Tibial nerve (tissue), 4 donors: ENCODE measurements at places on chromosomes 2 and 18. TPM values are rescaled to one million over a fixed set of nuclear protein-coding genes. Genes with fewer than 3 reads are reported as not detected.

DNA sequence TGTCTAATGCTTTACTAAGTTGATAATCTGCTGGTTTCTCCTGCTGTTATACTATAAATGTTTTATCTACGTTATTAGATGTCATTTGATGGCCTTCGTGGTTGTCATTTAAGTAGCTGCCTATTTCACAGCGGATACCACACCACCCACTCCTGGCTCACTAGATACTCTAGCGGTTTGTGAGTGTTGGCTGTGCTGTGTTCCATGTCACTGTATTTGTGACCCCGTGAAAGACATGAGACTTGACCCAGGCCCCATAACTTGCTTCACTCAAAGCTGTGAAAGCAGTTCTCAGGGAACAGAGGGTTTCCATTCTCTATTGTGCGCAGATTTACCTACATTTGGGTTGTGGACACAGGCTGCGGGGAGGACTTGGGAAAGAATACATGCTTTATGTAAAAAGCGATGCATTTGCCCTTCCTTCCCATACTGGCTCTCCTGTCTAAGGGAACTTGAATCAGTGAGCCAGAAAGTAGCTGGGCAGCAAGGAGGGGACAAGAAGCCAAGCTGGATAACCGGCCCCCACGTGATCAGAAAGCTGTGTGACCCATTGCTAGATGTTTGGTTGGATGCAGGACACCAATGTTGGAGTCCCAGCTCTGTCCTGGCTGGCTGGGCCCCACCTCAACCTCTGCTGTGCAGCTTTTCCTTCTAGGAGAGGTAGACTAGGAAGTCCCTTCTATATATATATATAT, 52.2 kb downstream of the PLB1 start:
- H3K36me3 ChIP-seq: no peaks in the 10 kb centered on the region
- H3K27ac ChIP-seq: no peak overlapping the region
- no peak overlapping the region for H3K4me3 ChIP-seq

Gene PROKR1
- total RNA-seq: not detected

GRCh38 chr18:54161267-54161666, 63.2 kb downstream of the MBD2 start:
- no peaks in the 10 kb centered on the region for H3K36me3 ChIP-seq
- H3K27ac ChIP-seq: no peak overlapping the region
- no peaks in the 10 kb centered on the region for H3K4me1 ChIP-seq
- H3K4me3 ChIP-seq: no peak overlapping the region

Gene CLIP4
- 89.2 TPM for total RNA-seq

DNA sequence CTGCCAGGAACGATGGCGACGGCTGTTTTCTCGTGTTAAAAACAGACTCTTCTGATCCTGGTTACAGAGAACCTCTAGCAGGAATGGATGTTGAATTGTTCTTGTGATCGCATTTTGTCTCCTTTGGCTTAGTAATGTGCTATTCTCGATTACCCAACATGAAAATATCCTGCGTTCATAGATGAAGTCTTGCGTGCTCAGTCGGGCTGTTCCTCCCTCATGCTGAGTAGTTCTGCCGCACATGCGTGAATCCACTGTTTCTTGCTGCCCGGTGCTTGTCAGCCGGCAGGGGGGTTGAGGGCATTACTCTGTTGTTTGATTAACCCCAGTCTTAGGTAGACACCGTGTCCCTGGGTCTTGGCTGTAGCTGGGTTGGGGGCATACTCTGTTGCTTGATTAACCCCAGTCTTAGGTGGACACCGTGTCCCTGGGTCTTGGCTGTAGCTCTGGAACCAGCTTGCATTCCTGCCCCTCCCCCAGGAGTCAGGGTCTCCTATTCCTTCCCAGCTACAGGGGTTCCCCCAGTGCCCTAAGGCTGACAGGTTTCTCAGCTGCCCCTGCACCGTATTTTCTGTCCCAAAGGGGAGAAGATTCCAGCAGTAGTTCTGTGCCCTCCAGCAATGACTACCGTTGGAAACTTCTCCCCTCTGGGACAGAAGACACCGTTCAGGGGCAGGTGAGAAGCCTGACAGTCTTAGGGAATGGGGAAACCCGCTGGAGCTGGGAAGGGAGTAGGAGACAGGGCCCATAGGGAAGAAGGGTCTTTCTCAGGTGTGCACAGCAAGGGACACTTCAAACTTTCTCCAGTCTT, 22.1 kb upstream of the ASB1 start:
- H3K27me3 ChIP-seq: no peaks in the 10 kb centered on the region
- peaks cover 10% of the 10 kb centered on the region for H3K4me1 ChIP-seq
- no peak overlapping the region for H3K27ac ChIP-seq
- no peak for DNase-seq

Gene HIBCH
- 15.6 TPM for total RNA-seq

DNA sequence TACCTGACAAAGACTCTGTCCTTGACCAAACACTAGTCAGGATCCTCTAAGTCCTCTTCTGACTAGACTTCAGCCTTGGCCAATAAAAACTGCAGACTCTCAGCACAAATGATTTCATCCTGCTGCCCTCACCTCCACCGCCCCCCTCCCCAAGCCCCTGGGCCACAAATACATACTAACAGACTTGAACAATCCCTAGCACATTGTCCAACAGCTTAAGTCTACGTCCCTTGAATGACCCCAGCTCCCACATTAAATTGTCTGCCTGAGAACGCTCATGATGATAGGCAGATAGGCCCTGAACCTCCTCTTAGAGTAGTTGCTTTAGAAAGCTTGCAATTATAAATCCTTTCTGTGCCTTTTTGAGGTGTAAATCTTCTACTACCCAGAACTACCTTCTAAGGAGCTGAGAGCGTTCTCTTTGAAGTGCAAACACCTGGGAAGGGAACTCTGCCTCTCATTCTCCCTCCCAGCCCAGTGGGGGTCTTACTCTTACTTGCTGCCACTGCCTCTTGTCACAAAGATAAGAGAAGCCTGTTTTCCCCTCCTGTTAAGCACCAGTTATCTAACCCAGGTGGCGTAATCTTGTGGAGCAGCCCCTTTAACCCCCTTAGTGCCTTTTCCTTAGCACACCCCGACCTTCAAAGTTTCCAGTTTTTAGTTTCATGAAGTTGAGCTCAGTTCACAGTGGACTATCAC, 1225.6 kb downstream of the LRP1B start:
- no peaks in the 10 kb centered on the region for H3K4me1 ChIP-seq
- H3K36me3 ChIP-seq: no peaks in the 10 kb centered on the region
- no peak overlapping the region for H3K27ac ChIP-seq
- H3K27me3 ChIP-seq: no peaks in the 10 kb centered on the region
- no peak for DNase-seq

DNA sequence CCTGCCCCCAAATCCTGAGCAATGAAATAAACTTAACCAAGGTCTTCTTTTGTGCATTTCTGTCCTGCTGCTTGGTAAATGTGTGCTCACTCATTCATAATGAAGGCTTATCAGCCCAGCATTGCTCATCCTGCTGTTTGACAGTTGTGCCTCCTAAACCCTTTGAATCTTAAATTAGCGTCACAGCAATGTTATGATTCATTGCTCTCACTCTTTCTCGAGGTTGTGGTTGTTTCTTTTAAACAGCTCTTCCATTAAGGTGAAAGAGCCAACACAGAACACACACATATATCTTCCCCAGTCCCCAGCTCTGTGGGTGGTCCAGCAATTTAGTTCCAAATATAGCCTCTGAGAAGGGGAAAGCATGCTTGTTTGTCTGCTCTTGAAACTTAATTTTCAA, 84.0 kb downstream of the EVA1A start:
- no peak for DNase-seq
- no peak overlapping the region for H3K27ac ChIP-seq
- H3K4me3 ChIP-seq: no peak overlapping the region
- H3K36me3 ChIP-seq: no peaks in the 10 kb centered on the region
- H3K4me1 ChIP-seq: no peaks in the 10 kb centered on the region

- no peak overlapping the region for H3K4me3 ChIP-seq
- H3K4me1 ChIP-seq: no peaks in the 10 kb centered on the region
- H3K36me3 ChIP-seq: no peaks in the 10 kb centered on the region
- no peaks in the 10 kb centered on the region for H3K27me3 ChIP-seq
- no peak overlapping the region for H3K27ac ChIP-seq
- DNase-seq: no peak
These were observed 326.4 kb downstream of the NR4A2 start for GRCh38 chr2:156005999-156006712.

DNA sequence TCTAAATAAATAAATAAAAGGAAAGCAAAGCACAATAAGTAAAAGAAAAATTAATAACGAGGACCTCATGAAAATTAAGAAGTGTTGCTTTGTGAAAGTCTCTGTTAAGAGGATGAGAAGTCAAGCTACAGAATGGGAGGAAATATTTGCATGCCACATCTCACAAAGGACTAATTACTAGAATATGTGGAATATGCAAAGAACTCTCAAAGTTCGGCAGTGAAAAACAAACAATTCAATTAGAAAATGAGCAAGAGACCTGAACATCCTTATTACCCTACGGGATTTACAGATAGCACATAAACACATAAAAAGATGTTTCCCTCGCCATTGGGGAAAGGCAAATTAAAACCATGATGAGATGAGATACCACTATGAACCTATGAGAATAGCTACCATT, 23.3 kb downstream of the CYP26B1 start:
- no peaks in the 10 kb centered on the region for H3K27me3 ChIP-seq
- no peaks in the 10 kb centered on the region for H3K4me1 ChIP-seq
- DNase-seq: no peak
- no peak overlapping the region for H3K4me3 ChIP-seq
- H3K27ac ChIP-seq: no peak overlapping the region
- H3K36me3 ChIP-seq: no peaks in the 10 kb centered on the region

- no peak overlapping the region for H3K27ac ChIP-seq
- no peak overlapping the region for H3K4me3 ChIP-seq
- H3K27me3 ChIP-seq: no peaks in the 10 kb centered on the region
These were observed 484.5 kb upstream of the ZNF804A start for GRCh38 chr2:184113696-184114403.

DNA sequence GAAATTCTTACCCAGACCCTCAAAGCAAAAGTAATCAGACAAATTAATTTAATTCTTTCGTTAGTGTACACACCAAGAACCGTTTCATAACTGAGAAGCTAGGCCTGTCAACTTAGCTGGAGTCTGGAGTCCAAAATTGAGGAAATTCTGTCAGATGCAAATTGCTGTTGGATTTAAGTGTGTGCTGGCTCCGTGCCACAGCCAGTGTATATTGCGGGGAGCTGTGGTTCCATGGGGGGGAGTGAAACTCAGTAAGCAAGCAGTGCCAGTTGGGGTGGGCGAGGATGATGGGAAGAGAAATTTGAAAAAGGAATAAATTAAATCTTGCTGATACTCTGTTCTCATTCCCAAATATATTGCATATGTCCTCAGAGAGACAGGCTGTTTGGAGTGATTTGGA, 4.0 kb downstream of the ARPC2 start:
- H3K27ac ChIP-seq: no peak overlapping the region
- peaks cover 67% of the 10 kb centered on the region for H3K4me1 ChIP-seq
- no peak for DNase-seq
- H3K4me3 ChIP-seq: no peak overlapping the region
- no peaks in the 10 kb centered on the region for H3K27me3 ChIP-seq

DNA sequence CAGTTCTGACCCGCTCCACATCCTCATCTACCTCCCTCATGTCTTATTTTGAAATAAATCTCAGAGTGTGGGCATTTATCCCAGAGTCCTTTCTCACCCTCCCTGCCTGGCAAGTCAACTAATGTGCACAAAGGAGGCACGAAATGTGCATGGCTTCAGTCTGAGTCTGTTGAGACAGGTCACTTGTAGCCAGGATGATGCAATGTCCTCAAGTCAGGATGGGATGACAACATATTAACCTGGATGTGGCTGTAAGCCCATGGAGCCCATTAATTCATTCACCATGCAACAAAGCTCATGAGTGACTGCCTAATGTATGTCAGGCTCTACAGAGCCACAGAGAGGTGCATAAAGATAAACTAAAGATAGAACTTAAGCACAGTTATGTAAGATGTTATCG, 34.5 kb downstream of the KCNG3 start:
- no peak overlapping the region for H3K4me3 ChIP-seq
- no peaks in the 10 kb centered on the region for H3K36me3 ChIP-seq
- H3K4me1 ChIP-seq: no peaks in the 10 kb centered on the region
- H3K27ac ChIP-seq: no peak overlapping the region

GRCh38 chr2:197673106-197673505, 2.3 kb downstream of the RFTN2 start:
- DNase-seq: no peak
- no peaks in the 10 kb centered on the region for H3K27me3 ChIP-seq
- H3K36me3 ChIP-seq: no peaks in the 10 kb centered on the region
- H3K27ac ChIP-seq: peak overlapping the region; percentile 49
- peak overlapping the region; percentile 28 for H3K4me3 ChIP-seq

Gene EVX2
- not detected for total RNA-seq

DNA sequence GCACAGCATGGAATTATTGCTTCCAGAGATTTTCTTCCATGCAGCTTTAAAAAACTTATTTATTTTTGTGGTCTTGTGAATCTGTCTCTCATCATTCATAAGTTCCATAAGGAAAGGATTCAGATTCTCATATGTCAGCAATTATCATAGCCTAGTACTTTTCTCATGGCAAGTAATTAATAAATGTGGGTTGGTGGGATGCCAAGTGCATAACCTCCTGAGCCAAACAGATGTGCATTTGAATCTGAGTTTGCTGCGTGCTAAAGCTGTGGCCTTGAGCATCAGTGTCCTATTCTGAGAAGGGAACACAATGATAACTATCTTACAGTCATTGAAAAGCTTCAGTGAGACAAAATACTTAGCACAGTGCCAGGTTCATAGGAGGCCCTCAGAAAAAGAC, 331.9 kb downstream of the PDE11A start:
- no peak overlapping the region for H3K27ac ChIP-seq
- no peak for DNase-seq
- no peaks in the 10 kb centered on the region for H3K4me1 ChIP-seq
- no peak overlapping the region for H3K4me3 ChIP-seq
- H3K27me3 ChIP-seq: no peaks in the 10 kb centered on the region

GRCh38 chr2:106338043-106338442, 130.2 kb downstream of the RGPD3 start:
- H3K27ac ChIP-seq: no peak overlapping the region
- H3K36me3 ChIP-seq: no peaks in the 10 kb centered on the region
- H3K27me3 ChIP-seq: no peaks in the 10 kb centered on the region
- DNase-seq: no peak
- no peak overlapping the region for H3K4me3 ChIP-seq

Gene CYRIA
- total RNA-seq: 4.8 TPM

GRCh38 chr2:71749671-71750101, 296.3 kb downstream of the DYSF start:
- no peaks in the 10 kb centered on the region for H3K27me3 ChIP-seq
- no peak for DNase-seq

DNA sequence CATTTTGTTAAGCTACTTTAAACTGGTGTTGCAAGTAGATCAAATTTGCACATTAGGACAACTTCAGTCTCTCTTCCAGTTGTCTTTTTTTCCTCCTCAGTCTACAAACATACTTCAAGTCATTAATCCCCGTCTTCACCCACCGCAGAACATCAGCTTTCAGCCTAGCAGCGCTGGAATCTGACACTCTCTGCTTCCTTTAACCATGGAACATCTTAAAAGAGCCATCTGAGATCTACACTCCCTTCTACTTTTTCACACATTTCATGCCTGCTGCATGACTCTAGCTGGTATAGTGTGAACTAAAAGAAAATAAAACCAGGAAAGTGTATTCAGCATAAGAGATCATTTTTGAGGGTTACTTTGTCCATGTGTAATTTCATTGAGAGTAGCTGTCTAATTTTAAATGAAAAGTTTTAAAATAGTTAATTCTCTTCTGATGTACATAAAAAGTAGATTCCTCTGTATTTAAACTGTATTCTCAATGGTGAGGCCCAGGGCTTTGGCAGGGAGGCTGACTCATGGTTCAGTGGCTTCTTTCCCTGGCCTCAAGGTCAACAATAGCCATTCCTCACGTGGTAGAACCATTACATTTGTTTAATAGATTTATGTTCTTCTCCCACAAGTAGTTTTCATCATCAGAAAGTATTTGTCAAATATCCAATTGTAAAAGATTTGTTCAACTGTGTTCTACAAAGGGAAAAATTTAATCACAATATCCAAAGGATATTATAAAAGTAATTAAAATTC, 16.5 kb downstream of the SGPP2 start:
- no peaks in the 10 kb centered on the region for H3K27me3 ChIP-seq
- no peak overlapping the region for H3K27ac ChIP-seq
- H3K4me3 ChIP-seq: no peak overlapping the region
- no peak for DNase-seq
